ENCODE measurements at places on chromosomes 11 and 22.

- peak; percentile 11 for DNase-seq
These were observed 165.7 kb downstream of the COMMD9 start for GRCh38 chr11:36123336-36124101.

GRCh38 chr11:126396965-126397364 is 41.5 kb downstream of the ST3GAL4 start:
- DNase-seq, result no peak

DNA sequence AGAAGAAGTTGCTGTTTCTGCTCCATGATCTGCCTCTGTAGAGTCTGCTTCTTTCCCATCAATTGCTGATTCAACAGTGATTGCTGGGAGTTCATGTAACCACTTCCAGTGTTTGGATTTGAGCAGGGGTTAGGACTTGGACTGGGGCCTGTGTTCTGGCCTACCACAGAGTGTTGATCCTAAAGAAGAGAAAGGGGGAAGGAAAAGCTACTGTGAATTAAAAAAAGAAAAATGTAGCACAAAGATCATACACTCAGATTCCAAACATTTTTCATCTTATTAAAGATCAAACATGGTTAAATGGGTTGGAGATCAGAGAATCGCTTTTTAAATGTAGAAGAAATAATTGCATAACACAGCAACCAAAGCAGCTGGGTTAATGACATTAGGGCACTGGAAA is 67.6 kb upstream of the MTMR2 start:
- no peak for DNase-seq

DNA sequence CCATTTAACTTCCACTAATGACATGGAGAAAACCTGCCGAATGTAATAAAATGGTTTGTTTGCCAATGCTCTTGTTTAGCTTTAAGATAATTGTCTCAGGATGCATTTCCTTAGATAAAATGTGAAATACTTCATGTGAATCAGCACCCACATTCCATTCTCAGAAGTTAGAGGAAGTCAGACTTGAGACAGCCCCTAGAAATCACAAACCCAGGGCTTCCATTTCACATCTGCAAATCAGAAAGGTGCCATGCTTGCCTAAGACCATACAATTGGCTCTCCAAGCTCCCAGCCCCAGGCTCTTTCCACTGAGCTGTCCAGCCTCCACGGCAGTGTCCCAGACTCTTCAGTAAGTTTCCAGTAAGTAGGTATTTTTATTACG is 35.6 kb upstream of the ADORA2A start:
- DNase-seq, result no peak

- DNase-seq, result no peak
These were observed 49.5 kb downstream of the IGLL5 start for GRCh38 chr22:22936915-22937656.

GRCh38 chr11:84795698-84796097 is 831.4 kb downstream of the DLG2 start:
- no peak for DNase-seq

DNA sequence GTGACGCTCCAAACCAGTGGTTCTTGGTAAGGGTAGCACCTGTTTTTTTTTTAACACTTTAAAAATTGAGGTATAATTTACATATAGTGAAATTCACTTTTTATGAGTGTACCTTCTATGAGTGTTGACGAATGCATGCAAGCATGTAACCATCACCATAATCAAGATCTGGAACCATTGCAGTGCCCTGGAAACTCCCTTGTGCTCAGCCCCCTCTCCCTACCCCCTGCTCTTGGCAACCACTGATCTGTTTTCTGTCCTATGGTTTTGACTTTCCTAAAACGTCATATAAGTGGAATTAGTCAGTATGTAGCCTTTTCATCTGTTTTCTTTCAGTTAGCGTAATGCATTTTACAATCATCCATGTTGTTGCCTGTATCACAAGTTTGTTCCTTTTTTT is 212.2 kb downstream of the GRIK4 start:
- DNase-seq, result no peak

- no peak for DNase-seq
These were observed 6.5 kb downstream of the ADORA2A start for GRCh38 chr22:24433828-24434470.

- no peak for DNase-seq
These were observed 50.3 kb downstream of the PKNOX2 start for GRCh38 chr11:125214601-125215565.

GRCh38 chr11:10628508-10629236 is 60.2 kb upstream of the LYVE1 start:
- no peak for DNase-seq

- no peak for DNase-seq
These were observed 4.7 kb upstream of the C11orf96 start for GRCh38 chr11:43937434-43938411.

GRCh38 chr22:49827853-49828598 is at the start of gene BRD1:
Gene BRD1 (minus strand): TSS chr22:49827873. CDS start chr22:49824317, 3,556 bp downstream.
- DNase-seq, result peak; percentile 21

GRCh38 chr22:31461699-31462098 is 27.9 kb downstream of the EIF4ENIF1 start:
- DNase-seq, result no peak

- peak; percentile 81 for DNase-seq
These were observed 112.8 kb upstream of the C11orf87 start for GRCh38 chr11:109309153-109309552.

DNA sequence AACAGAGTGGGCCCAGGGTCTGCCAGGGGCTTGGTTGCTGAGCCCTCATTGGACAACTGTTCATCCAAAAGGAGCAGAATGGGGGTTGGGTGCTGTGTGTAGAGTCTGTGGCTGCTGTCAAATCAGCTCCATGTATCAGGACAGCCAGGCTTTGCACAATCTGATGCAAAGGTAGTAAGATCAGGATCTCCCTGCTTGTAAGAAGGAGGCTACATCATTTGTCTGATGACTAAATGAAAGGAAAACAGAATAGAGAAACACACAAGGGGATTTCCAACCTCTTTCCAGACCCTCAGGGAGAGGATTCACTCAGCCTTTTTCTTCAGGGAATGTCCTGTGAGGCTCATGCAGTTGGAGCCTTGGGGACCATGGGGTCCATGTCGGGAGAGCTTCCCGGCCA is 7.2 kb downstream of the MICAL2 start:
- DNase-seq, result no peak

- DNase-seq, result no peak
These were observed 30.9 kb downstream of the FADD start for GRCh38 chr11:70233962-70234361.

- peak; percentile 90 for DNase-seq
These were observed 31.0 kb upstream of the HMOX1 start for GRCh38 chr22:35349704-35350538.

- DNase-seq, result no peak
These were observed 22.2 kb downstream of the CASP5 start for GRCh38 chr11:105000797-105001196.

DNA sequence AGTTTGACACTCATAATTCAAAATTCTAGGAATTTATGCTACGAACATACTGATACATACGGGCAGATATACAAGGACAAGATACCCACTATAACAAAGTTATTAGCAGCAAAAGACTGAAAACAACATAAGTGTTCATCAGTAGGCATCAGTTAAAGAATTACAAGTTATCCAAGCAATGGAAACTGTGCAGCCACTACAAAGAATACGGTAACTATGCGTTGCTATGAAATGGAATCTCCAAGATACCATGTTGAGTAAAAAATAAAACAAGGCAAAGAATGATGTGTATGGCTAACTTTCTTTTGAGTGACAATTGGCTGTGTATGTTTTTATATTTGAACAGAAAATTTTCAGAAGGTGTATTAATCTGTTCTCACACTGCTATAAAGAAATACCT is 151.7 kb downstream of the ADAMTS15 start:
- no peak for DNase-seq

GRCh38 chr22:32775957-32776356 is 25.5 kb upstream of the TIMP3 start:
- no peak for DNase-seq

- DNase-seq, result no peak
These were observed 30.4 kb downstream of the FADD start for GRCh38 chr11:70233511-70233934.

- no peak for DNase-seq
These were observed 33.4 kb upstream of the APOL5 start for GRCh38 chr22:35684270-35684700.

- DNase-seq, result peak; percentile 78
These were observed at the start of gene ROBO3 for GRCh38 chr11:124865181-124865901. Gene ROBO3 (plus strand): TSS chr11:124865432. CDS start chr11:124865578, 146 bp downstream.

DNA sequence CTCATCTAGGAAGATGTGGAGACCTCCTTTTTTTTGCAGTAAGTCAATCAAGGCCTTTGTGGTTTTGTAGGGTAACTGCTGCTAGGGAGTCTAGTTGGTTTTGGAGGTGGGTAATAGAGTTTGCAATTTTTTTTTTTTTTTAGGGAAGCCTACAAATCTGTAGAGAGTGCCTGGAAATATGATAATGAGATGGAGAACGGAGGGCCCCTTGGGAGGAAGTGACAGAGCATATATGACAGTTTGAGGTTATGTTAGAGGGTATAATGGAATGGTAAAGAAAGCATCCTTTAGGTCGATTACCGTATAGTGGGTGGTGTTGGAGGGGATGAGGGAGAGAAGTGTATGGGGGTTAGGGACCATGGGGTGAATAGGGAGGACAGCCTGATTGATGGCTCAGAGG is 98.3 kb downstream of the ELP4 start:
- no peak for DNase-seq

- no peak for DNase-seq
These were observed 62.8 kb upstream of the BLID start for GRCh38 chr11:122178795-122179194.

DNA sequence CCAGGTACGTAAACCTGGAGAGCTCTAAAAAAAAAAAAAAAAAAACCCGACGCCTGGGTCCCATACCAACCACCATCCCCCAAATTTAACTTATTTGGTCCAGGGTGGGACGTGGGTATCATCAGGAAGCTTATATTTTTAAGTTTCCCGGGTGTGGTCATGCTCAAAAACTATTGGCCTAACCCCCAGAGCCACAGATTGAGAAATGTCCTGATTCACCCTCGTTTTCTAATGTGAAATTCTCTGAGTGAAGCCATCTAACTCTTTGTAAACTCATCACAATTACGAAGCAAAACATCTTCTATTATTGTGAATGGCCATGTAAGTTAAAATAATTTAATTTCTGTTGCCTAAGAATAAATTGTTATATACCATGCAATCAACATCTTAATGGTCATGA is 29.6 kb downstream of the PAK1 start:
- DNase-seq, result no peak

- DNase-seq, result no peak
These were observed 168.2 kb downstream of the COMMD9 start for GRCh38 chr11:36121054-36121453.

DNA sequence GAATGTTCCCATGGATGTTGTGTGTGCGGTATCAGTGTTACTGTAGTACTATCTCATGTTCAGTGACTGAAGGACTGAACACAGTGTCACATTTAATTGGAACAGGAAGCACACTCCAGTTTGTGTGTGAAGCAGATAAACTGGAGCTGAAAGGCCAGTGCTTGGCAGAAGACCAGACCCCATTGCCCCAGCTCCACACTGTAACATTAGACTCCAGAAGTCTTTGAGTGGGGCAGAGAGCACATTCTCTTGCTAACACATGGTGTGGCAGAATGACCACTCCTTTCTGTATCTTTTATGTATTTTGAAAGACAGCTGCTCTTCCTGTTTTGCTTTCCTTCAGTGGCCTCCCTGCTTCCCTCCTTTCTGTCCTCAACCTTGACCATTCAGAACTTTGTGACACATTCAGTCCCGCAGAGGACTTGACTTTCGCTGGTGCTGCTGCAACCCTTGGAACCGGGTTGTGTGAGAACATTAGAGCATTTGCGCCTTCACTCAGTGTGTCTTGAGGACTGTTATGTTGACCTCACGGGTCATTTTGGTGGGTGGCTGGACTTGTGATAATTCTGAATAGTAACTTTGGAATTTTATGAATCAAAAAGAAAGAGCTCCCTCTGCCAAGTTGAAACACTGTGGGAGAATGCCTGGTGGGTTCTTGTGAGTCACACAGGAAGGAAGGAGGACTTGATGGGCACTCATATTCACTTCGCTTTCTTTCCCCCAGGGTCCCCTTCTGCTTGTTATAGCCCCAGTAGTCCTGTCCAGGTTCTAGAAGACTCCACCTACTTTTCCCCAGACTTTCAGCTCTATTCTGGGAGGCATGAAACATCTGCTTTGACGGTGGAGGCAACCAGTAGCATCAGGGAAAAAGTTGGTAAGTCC is 26.4 kb downstream of the AMOTL1 start:
- DNase-seq, result no peak

DNA sequence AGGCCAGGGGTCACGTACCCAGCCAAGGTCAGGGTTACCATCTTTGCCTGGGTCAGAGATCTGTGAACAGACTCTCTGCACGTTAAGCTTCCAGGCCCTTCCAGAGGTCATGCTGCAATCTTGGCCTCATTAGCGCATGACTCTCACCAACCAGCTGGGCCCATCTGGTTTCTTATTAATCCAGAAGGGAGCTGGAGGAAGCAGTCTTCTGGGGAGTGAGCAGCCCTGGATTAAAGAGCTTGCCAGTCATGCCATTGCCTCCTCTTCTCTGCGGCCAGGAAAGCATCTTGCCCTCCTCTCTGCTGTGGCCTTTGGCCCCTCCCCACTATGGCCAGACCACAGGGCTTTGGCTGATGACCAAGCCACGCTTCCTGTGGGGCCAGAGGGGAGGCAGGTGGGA is 57.4 kb downstream of the CHST1 start:
- no peak for DNase-seq

DNA sequence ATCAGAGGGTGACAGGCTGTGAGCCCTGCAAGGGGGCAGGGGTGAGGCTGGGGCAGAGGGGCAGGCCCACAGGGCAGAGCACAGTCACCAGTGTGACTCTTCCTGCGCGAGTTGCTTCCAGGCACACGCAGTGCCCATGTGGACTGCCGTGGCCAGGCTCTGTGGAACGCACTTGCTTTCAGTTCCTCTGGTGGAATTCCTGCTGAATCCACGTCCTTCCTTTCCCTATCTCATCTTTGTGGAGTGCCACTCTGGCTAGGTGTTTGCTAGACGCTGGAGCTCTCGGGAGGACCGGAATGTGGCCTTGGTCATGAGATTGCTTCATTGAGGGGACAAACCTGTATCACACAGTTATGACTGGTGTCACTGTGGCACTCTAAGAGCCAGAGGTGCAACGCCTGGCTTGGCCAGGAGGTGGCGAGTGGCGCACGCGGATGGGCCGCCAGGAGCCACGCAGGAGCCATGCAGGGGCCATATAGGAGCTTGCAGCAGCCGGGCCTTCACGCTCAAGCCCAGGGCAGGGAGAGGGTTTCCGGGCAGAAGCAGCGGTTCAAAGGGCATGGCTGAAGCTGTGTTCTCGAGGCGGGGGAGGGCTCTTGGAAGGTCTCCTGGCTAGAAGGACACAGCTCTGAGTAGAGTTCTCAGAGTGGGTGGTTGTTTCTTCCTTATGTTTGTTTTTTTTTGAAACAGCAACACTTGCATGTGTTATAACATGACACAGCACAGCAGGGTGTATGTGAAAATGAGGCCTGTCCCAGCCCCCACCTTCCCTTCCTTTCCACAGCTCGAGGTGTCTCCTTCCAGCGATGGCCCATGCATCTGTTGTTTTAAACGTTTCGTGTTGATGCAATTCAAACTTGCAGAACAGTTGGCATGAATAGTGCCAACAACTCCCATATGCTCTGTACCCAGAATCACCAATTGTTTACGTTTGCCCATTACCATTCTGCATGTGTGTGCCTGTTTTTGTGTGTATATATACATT is 36.2 kb downstream of the TBC1D22A start:
- DNase-seq, result peak; percentile 52
